ENCODE measurements at places on chromosomes 5 and 9.
A peak's percentile ranks its signal among the peaks of the same experiment; 100 is the strongest.

GRCh38 chr5:131968396-131968954 is 23.0 kb upstream of the MEIKIN start:
- DNase-seq: no peak

GRCh38 chr9:134403682-134404301 is 77.5 kb downstream of the RXRA start:
- no peak for DNase-seq

DNA sequence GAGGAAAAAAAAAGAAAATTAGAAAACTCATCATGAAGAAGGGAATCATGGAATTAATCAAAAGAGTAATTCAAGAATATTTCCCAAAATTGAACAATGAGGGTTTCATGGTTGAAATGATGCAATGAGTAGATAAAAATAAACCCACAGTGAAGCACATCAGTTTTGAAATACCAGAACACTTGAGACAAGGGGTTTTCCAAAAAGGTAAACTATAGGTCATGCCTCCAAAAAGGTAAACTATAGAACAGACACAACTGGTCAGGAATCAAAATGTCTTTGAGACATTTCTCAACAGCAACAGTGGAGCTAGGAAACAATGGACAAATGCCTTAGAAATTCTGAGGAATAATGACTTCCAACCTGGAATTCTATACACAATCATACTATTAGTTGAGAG is 60.2 kb upstream of the PCSK5 start:
- DNase-seq: no peak

GRCh38 chr5:79318935-79319614 is 83.1 kb downstream of the JMY start:
- no peak for DNase-seq

DNA sequence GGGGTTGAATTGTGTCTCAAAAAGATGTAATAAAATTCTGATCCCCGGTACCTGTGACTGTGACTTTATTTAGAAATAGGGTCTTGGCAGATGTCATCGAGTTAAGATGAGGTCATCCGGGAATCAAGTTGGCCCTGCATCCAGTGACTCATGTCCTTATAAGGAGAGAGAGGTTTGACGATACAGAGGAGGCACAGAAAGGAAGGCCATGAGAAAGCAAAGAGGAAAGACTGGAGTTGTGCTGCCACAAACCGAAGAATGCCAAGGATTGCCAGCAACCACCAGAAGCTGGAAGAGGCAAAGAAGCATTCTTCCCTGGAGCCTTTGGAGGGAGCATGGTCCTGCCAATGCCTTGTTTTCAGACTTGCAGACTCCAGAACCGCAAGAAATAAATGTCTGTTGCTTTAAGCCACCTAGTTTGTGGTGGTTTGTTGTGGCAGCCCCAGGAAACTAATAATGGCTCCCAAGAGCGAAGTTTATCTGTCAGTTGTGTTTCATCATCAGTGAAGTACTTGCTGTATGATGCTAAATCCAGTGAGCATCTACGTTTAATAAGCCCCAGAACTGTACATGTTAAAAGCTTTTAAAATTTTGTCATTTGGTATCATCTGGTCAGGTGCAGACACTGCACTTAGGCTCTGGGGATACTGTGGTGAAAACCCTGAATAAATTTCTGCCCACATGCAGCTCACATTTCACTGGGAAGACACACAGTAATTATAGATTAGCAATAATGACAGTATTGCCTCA is 114.8 kb downstream of the TLE4 start:
- peak; percentile 76 for DNase-seq

DNA sequence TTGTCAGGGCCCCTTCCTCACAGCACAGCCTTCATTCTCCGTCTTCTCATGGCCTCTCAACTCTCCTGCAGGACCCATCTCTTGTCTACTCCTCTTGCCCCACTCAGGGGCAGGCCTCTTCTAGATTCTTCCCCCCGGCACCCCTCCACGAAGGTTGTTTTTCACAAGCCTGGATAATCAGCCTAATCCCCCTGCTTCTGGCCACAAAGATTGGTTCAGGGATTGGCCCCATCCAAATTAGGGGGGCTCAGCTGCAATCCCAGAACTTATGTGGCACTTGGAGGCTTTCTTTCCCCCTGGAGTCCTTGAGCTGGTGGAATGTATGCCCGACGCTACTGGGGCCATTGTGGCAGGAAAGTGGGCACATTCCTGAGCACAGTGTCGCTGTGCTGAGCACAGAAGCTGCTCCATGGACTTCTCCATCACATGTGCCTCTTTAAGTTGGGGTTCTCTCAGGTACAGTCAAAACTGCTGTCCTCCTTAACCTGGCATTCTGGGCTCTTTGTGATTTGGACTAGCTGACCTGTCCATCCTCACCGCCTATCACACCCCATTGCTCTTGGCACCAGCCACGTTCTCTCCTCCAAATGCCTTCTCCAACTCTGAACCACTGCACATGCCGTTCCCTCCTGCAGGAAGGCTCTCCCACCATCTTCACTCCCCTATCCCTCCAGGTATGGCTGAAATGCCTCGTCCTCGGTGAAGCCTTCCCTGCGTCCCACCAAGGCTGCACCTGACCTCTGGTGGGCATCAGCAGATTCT is 66.8 kb upstream of the RNF130 start:
- no peak for DNase-seq

- no peak for DNase-seq
These were observed 11.3 kb upstream of the EXOC3 start for GRCh38 chr5:431711-432050.

DNA sequence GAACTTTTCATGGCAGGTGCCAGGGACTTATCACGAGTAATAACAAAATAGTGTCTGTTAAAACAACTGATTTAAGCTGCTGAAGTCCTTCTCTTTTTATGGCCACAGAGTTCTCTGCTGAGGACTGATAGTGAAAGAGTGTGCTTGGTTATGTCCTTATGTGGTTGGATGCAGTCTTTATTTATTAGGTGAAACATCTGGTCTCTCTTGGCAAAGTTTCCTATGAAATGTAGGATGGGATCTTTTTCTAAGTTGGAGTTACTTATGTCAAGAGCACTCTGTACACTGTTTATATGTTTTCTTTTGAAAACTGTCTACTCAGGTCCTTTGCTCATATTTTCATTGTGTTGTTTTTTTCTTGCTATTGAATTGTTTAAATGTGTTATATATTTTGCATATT is 1816.1 kb upstream of the C9orf72 start:
- no peak for DNase-seq

DNA sequence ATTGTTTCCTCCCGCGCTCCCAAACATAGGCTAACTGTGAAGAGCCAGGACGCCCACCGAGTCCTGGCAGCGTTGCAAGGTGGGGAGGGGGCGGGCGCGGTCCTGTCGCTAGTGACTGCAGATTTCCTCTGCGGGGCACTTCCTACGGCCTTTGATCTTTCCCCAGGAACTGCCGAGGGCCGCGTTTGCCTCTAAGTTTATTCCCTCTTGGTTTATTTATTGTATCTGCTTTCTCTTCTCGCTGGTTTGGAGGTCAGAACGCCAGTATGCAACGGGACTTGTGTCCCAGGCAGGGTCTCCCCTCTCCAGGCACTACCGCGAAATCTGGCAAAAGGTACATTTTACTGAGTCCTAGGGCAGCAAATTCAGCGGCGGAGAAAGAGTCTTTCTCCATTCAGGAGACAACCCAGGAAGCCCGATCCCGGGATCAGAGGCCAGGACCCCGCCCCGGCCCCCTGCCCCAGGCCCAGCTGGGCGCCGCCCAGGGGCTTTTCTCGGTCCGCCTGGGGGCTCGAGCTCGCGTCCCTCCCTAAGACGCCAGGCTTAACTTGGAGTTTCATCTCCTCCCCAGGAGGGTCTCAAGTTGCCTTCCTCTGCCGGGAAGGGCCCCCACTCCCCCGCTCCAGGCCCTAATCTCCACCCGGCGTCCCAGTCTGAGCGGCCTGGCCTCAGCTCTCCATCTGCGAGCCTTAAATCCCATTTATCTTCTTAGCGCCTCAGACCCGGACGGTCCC is 884 bp upstream of the EGFLAM start:
- DNase-seq: peak; percentile 8

- DNase-seq: no peak
These were observed 93.7 kb upstream of the PHYKPL start for GRCh38 chr5:178326374-178326715.

GRCh38 chr5:172407822-172408221 is 46.5 kb downstream of the SH3PXD2B start:
- DNase-seq: no peak

- DNase-seq: no peak
These were observed 18.7 kb downstream of the HSD17B4 start for GRCh38 chr5:119470851-119471451.

GRCh38 chr5:154567155-154567554 is 89.1 kb upstream of the HAND1 start:
- no peak for DNase-seq

DNA sequence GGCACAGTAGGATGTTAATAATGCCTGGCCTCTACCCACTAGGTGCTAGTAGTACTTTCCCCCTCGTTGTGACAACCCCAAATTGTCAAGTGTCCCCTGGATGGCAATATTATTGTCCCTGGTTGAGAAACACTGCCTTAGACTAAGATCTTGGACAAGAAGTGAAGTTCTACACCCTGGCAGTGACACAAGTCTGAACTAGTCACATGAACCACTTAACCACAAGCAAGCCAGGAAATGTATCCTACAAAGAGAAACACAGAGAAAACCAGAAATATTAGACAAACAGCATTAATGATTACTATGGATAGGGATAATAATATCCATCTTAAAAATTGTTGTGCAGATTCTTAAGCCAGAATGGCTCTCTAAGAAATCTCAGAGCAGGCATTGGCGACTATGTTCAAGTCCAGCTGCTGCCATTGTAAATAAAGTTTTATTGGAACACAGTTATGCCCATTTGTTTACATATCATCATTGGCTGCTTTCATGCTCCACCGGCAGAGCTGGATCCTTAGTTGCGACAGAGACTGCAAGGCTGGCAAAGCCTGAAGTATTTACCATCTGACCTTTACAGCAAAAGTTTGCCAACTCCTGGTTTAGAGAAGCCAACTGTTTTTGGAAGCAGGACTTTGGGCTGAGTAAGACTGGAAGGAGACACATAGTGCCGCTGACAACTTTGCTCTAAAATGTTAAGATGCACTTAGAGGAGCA is 80.8 kb downstream of the NTRK2 start:
- DNase-seq: no peak

GRCh38 chr9:124423155-124423554 is 7.9 kb upstream of the PSMB7 start:
- no peak for DNase-seq

GRCh38 chr9:6051511-6051950 is 36.1 kb upstream of the RANBP6 start:
- DNase-seq: no peak

GRCh38 chr9:70477146-70477745 is 62.8 kb upstream of the KLF9 start:
- no peak for DNase-seq

- DNase-seq: no peak
These were observed 260.3 kb downstream of the NDUFS4 start for GRCh38 chr5:53820802-53821171.

DNA sequence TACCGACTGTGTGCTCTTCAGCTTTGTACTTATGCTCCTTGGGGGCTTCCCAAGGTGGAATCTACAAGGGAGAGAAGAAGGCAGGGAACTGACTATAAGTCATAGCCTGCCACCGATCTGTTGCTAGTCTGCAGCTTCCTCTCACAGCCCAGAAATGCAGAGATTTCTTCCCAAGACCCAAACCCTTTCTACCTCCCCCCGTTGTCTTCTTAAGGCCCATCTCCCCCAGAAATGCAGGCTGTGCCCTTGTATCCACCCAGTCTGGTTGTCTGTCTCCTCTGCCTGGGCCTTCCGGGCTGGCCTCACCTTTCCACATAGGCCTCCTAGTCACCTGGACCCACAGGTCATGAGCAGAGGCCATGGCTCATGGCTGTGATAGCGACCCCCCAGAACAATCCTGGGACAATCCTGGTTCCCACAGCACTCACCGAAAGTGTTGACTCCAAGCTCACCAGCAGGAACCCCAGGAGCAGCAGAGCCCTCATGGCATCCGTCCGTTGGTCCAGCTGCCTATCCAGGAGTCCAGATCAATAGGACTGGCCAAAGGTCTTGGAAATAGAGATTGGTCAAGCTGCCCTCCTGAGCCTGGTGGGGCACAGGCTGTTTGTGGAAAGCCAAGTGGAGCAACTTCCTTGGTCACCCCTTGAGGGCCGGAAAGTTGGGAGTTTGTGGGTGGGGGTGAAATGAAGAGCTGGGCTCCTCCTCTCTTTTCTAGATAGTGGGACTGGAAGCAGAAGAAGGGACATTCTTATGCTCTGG is at the start of gene F12:
Gene F12 (minus strand): TSS at position 522 of the 759 bp plus-strand sequence. CDS start 37 bp downstream, at position 485.
- no peak for DNase-seq

GRCh38 chr5:179345183-179345432 is 153 bp downstream of the ADAMTS2 start:
- no peak for DNase-seq

- no peak for DNase-seq
These were observed 147.3 kb downstream of the MELK start for GRCh38 chr9:36720043-36720442.

- DNase-seq: no peak
These were observed 90.3 kb downstream of the MRPL36 start for GRCh38 chr5:1709171-1709803.

- DNase-seq: no peak
These were observed 219.5 kb downstream of the PRR16 start for GRCh38 chr5:120683580-120683979.

GRCh38 chr9:12091865-12092527 is 601.2 kb upstream of the TYRP1 start:
- no peak for DNase-seq

- DNase-seq: no peak
These were observed 246.8 kb downstream of the MSX2 start for GRCh38 chr5:174971210-174971609.

DNA sequence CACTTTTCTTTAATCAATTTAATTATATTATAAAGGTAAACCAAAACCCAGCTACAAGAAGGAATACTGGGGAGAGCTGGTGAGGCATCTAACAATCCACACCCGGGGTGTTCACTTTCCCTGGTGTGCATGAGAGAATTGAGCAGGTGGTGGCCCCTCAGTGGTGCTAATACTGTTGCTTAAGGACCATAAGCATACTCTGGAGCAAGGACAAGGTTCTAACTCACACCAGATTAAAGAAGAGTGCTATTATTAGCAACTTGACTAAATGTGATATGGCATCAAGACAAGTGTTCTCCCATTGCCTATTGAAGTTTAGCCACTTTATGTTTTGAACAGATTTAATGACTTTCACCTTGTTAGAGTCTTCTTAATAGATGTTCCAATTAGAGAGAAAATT is 8.8 kb downstream of the RGS7BP start:
- DNase-seq: no peak

GRCh38 chr5:139513852-139514485 is 31.4 kb upstream of the STING1 start:
- DNase-seq: peak; percentile 3

DNA sequence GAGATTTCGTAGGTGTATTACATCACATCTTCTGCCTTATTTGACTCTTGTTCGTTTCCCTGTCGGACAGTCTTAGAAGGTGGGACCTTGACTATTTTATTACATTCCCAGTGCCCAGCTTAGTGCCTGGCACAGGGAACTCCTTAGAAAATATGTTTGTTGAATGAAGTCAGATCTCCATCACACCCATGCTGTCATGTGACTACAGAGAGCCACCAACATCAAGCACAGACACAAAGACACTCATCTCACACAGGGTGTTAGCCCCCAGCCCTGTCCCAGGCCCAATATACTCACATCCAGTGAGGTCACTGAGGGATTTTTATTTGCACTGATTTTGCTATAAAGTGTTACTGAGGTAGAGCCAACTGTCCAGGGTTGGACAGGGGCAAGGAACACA is 692 bp upstream of the SRA1 start:
- no peak for DNase-seq
